ENCODE measurements at places on chromosomes 3 and 15.
A peak's percentile ranks its signal among the peaks of the same experiment; 100 is the strongest.

GRCh38 chr15:82122746-82123400 lies 77.1 kb upstream of the MEX3B start:
- DNase-seq = peak; percentile 99

DNA sequence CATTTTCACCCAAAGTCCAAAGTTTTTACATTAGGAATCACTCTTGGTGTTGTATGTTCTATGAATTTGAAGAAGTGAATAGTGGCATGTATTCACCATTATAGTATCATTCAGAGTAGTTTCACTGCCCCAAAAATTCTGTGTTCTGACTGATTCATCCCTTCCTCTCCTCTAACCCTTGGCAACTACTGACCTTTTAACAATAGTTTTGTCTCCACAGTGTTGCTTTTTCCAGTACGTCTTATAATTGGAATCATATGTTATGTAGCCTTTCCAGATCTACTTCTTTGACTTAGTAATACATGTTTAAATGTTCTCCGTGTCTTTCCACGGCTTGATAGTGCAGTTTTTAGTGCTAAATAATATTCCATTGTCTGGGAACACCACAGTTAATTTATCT lies 379.0 kb upstream of the SGO1 start:
- no peak for DNase-seq

DNA sequence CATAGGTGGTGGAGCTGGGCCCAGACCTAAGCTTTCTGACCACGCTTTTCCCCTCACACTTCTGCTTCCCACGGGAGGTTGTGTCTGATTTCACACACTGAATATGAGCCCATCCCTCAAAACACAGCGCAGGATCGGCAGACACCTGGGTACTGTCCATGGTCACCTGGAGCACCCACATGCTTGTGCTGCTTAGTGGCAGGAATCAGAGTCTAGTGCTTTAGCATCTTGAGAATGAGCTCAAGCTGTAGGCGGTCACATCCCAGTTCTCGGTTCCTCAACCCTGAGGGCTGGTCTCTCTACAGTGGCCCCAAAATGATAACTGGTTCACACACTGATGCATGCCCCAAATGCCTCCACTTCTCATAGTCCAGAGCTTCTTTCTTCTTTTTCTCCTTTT lies 111.0 kb downstream of the SEMA5B start:
- no peak for DNase-seq

DNA sequence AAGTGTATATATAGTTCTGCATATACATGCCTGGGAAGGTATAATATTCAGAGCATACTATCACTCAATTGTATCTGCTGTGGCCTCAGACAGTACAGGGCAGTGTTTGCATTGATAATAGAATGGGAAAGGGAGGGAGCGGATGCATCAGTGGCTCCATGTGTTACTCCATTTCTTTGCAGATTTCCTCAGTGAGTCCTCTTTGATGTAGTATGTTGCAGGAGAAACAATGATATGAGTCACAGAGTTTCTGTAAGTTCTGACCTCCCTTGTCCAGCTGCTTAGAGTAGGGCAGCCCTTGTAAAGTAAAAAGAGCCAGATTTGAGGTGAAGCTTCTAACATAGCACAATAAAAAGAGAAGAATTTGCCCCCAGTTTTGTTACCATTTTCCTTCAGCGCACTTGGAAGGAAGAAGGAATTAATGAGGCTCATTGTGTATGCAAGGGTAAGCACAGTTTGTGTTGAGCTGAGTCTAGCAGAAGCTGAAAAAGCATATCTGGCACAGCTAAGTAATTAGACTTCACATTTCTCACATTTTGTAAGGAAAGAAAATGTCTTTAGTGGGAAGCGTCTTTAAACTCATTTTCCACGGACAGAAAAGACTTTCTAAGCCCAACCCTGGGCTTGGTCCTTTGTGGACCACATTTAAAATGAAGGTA lies 555.8 kb upstream of the IL12A start:
- DNase-seq = peak; percentile 3

DNA sequence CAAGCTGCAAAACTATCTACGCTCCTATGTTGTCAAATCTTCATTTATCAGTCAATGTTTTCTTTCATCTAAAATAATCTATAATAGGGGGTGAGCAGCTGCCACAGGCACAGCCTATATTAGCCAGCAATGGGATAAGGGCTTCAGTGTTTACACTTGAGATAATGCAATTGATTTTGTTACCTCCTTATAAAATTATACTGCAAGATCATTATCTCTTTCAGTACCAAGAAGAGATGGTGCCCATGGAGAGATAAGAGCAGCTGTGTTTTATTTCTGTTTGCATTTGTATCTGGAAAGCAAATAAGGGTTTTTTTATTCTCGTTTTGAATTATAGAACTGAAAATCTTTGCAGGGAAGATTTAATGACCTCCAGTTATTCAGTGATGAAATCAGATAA lies 68.9 kb downstream of the PLD1 start:
- DNase-seq = no peak

GRCh38 chr3:11162401-11163345 lies 8.4 kb downstream of the HRH1 start:
- no peak for DNase-seq

GRCh38 chr15:37028625-37029296 lies 71.6 kb downstream of the MEIS2 start:
- peak; percentile 42 for DNase-seq

GRCh38 chr15:69275074-69275670 lies 23.5 kb upstream of the PAQR5 start:
- peak; percentile 42 for DNase-seq

- no peak for DNase-seq
These were observed 34.3 kb upstream of the LRTM1 start for GRCh38 chr3:54962200-54962599.

GRCh38 chr15:70493787-70494516 lies 269.4 kb downstream of the UACA start:
- peak; percentile 30 for DNase-seq

- no peak for DNase-seq
These were observed 133.2 kb downstream of the CHSY1 start for GRCh38 chr15:101118615-101119014.

GRCh38 chr15:76153241-76154197 lies 93.7 kb downstream of the TMEM266 start:
- DNase-seq = no peak

GRCh38 chr3:56917361-56918110 lies 115.8 kb upstream of the ARHGEF3 start:
- no peak for DNase-seq

DNA sequence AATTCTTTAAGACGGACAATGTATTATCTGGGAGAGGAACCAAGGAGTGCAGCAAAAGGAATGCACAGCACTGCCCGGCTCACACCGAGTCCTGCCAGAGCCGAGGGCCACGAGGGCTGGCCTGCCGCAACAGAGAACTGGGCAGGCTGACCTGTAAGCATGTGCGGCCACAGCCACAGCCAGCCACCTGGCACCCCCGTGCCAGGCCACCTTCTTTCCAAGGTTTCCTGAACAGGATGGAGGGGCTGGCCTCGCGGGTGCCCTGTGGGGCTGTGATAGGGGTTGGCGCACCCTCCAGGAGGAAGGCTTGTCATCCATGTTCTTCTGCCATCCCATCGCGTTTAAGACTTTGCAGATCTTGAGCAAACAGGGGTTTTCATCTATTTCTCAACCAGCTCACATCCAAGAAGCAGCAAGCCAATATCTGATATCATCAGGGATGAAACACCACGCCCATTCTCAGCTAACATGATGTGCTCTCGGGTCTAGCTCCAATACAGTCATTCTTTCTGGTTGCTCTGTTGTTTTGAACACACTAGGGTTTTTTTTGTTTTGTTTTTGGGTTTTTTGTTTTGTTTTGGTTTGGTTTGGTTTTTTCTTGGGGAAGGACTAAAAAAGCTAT lies 10.2 kb downstream of the CA12 start:
- DNase-seq = peak; percentile 81

DNA sequence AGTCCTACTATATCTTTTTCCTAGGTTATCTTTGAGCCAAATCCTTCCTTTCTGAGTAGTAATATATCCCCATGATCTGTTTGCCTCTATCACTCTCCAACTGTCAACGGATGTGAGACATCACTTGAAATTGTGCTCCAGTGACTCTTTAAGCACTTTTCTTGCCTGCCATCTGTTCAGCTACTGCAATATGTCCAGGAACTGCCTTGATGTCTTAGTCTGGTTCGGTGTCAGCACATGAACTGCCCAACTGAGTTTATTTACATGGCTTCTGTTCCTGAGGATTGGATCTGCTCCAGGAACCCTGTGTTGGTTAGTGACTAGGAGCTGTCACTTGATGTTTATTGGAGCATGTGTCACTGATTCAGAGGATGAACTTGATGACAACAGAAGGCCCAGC lies 116.5 kb downstream of the SLC9A9 start:
- peak; percentile 0 for DNase-seq

GRCh38 chr15:50758712-50759205 lies 6.7 kb downstream of the SPPL2A start:
- DNase-seq = peak; percentile 28

- peak; percentile 28 for DNase-seq
These were observed 9.8 kb downstream of the P2RY14 start for GRCh38 chr3:151268267-151269235.

GRCh38 chr3:48966367-48966766 lies 23.7 kb upstream of the P4HTM start:
- DNase-seq = peak; percentile 3

DNA sequence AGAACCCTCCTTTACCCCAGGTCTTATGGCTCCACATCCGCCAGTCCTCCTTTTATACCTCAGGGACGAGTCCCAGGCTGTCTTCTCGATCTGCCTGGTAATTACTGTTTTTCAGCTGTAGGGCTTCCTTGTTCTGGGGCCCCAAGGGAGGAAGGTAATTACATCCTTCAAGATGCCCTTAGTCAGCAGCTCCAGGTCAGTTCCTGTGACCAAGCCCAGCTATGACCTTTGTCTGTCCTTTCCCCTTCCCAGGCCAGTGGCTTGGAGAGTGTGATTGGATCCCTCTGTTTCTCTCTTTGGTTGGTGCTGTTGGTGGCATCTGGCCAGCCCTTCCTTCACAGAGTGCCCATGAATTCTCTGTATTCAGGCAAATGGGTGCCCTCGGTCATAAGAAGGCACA lies 92.6 kb downstream of the AAGAB start:
- no peak for DNase-seq

- DNase-seq = peak; percentile 84
These were observed 244.2 kb downstream of the TLE3 start for GRCh38 chr15:69853544-69853951.

GRCh38 chr3:124592658-124593441 lies 137.4 kb upstream of the UMPS start:
- no peak for DNase-seq

DNA sequence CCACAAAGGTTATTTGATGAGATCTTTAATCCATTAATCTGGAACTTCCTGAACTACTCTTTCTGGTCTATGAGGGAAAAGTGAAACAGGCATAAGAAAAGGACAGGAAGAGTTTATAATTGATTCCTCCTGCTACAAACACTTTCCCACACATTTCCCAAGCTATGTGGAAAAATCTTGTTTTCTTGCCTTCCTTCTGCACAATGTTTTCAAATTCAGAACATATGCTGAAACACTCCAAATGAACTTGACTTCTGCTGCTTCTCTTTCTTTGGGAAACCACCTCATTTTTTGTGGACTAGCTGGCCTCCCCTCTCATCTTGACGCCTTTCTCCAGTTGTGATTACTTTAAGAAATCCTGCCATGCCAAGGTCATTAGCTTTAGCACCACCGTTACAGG lies 100.7 kb upstream of the PTPRG start:
- DNase-seq = no peak

- no peak for DNase-seq
These were observed 53.3 kb downstream of the B3GALNT1 start for GRCh38 chr3:161051856-161052255.
